ENCODE measurements at places on chromosomes 11 and 22.

- no peak for DNase-seq
These were observed 10.1 kb upstream of the GRIK4 start for GRCh38 chr11:120501440-120501839.

DNA sequence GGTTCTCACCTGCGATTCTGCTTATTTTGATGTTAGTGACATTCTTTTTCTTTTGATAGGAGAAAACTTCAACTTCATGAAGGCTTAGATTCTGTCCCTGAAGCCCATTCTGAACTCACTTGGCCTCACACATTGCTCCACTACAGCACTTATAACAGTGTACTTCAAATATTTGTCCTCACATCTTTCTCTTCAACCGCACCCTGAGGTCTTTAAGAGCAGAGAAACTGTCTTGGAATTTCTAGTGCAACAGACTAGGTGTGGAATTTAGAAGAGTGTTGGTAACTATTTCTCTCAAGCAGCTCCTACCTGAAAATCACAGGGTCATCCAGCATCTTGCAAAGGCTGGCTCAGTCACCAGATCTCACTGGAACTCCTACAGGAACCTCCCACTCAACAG, 7.8 kb downstream of the MRGPRX3 start:
- no peak for DNase-seq

DNA sequence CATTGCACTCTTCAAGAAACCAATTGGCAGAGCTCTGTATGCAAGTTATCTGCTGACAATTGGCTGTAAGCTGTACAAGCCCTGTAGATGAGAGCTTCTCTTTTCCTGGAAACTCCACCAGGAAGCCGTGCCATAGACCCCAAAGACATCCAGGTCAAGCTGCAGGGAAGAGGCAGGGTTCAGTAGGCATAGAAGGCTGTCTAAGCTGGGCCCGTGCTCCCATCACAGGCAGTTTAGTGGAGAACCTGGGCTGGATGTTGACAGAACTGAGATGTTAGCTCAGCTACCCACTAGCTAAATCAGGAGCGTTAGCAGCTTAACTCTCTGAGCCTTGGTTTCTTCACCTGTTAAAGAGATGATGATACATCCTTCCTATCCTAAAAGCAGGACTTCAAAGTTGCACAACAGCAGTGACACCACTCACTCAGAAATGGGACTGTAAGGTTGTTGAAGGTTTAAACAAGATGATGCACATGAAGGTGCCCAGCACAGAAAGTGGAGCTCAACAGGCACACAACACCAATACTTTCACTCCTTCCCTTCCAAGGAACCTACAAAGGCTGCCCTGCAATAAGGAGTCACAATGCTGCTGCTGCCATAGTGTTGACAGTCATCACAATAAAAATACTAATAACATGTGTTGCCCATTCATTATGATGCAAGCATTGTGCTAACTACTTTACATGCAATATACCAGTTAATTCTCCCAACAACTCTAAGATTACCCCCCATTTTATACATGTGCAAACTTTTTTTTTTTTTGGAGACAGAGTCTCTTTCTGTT, 115.4 kb downstream of the ZBTB16 start:
- DNase-seq: no peak

DNA sequence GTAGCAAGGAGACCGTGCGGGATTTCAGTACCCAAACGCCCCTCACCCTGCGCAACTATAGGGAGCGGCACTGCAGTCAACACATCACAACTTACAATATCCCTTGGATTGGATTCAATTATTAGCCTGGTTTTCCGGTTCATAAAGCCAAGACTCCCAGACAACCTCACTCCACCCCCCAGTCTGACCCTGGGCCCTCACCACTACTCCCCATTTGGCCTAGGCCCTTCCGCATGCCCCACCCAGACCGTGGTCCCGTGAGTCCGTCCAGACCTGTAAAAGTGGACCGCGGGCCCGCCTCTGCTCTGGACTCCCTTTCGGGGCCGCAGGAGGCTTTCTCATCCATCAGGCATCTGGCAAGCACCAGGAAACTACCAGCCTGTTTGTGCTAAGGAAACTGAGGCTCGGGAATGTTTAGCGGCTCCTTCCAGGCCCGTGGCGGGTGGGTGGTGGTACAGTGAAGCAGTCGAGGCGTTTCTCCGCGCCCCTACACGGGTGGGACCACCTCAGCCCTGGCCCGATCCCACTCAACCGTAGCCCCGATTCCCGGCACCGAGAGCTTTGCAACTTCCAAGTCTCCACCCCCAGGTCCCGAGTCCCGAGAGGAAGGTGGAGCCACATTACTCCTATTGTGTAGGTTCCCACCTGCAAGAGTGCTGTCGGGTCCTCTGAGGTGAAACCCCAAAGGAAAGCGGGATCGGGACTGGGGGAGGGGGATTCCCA, 679 bp upstream of the DPP3 start:
- DNase-seq: no peak

DNA sequence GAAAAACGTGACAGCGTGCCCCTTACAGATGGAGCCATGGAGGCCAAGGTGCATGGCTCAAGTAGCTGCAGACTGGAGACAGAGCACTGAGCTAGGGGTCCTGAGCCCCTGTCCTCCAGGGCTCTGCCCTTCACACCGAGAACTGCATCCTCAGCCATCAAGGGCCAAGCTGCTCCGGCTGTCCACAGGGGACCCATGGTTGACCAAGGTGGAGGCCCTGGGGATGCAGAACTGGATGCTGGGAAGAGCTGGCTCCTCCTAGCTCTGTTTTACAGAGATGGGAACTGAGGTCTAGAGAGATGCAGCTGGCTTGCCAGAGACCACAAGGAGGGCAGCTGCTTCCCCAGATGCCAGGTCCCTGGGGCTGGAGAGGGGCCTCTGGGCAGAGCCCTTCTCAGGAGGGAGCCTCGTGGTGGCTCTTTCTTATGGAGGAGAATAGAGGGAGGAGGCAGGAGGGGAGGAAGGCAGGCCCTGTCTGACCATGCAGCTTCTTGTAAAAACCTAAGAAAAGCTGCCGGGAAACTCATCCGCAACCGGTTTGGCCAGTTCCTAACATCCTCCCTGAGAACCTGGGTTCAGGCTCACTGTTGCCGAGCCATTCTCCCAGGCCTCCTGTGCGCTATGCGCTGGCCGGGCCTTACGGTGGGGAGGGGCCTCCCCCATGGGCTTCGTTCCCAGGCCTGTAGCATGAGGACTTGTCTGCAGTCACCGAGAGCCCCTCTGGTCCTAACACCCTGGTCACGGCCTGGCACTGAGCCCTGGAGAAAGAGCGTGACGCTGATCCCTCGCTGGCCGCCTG, 80.6 kb downstream of the WNT7B start:
- no peak for DNase-seq

Measured in activated CD4-positive, alpha-beta T cell treated with anti-CD3 and anti-CD28 coated beads for 4 hours (primary cell).